Activated T-cell treated with anti-CD3 and anti-CD28 coated beads for 24 hours (primary cell): ENCODE measurements at places on chromosomes 7 and 10.

DNA sequence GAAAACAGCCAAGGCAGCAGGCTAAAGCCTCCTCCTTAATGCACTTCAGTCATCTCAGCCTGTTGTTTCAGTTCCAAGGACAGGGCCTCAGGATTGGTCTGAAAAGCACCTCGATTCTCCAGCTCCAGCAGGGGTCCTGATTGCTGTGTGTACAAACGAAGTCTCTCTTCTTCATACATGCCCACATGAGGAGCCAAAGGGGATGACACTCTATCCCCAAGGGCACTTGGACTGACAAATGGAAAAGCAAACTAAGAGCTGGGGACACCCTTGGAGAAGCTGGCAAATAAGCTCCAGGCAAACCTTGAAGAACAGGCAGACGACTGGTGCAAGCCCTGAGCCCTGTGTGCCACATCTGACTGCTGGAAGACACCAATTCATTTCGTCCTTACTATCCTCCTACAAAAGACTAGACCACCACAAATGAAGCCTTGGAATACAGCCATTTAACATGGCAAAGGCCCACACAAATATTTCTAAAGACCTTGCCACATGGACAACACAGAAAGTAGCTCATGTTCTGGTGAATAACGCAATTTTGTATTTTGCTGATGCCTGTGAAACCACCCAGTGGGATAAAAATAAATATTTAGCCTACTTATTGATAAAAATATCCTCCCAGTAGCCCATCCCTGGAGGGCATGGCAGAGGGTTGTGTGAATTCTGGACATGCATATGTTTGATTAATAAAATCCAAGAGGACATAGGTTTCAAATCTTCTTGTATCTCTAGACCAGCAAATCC is 61.9 kb downstream of the PARD3 start:
- DNase-seq = no peak

- peak; percentile 58 for DNase-seq
These were observed 2.1 kb downstream of the PCOLCE start for GRCh38 chr7:100604028-100604975.

- DNase-seq = no peak
These were observed 102.0 kb downstream of the GRK5 start for GRCh38 chr10:119309423-119309770.

DNA sequence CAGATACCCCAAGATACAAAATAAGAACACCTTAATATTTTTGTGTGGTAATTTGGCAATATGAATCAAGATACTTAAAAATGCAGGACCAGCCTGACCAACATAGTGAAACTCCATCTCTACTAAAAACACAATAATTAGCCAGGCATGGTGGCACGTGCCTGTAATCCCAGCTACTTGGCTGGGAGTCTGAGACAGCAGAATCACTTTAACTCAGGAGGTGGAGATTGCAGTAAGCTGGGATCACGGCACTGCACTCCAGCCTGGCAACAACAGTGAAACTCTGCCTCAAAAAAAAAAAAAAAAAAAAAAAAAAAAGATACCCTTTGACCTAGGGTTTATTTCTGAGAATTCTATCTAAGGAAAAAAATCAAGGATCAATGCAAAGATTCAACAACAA is 450.7 kb downstream of the SORCS1 start:
- DNase-seq = no peak

DNA sequence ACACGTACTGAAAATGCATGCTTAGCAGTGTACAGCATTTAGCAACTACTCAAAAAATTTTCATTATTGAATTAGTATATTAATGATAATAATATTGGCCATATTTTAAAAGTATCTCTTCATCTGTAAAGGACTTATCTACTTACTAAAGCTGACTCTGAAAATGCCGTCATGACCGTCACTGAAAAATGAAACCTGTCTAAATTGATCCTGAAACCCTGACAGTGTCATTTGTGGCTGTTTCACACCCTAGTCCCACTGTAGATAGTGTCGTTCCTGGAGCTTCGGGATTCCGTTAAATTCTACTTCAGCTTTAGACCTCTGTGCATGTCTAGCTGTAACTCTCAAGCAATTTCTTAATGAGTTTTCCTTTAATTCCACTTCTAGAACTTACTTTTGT is 35.8 kb upstream of the EZH2 start:
- DNase-seq = no peak

DNA sequence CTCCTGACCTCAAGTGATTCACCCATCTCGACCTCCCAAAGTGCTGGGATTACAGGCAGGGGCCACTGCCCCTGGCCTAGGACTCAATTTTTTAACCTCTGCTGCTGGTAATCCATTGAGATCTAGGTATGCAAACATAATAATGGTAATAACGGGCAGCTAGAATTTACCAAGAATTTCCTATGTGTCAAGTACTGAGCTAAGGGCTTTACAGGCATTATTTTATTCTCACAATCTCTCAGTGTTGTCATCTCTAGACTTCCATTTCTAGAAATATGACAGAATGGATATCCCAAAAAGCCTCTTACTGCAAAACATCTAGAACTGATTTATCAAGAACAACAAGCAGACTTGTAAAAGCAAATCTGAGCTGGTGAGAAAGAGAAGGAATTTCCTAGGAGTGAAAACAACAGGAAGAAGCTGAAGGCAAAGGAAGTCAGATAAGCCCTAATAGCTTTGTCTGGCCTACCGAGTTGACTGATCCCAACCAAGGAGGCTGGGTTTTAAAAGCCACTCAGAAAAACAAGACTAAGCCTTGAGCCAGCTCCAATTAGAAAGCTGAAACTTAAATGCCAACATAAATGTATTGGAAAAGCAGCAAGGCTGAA is 70.6 kb downstream of the CCDC71L start:
- DNase-seq = no peak

DNA sequence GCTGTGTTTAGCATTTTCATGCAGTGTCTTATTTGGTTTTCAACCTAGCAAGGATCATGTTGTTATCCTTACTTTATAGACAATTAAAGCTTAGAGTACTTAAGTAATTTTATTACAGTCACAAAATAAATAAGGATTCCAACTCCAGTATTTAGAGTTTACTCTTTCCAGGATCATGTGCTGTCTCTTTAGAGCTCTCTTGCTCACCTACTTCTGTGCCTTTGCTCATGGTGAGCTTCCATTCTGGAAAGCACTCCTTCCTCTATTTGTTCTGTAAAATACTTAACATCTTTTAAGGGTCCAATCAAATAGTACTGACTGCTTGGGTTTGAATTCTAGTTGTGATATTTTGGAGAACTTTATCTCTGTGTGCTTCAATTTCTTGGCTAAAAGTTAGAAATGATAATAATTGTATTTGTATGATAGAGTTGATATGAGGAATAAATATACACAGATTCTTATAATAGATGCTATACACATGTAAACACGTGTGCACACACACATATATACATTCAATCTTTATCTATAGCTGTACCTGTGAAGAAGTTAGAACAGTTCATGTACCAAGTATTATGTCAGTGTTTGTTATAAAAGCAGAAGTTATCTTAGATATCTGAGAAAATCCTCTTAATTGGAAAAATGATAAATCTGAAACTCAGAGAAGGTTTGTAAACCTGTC is 18.2 kb upstream of the CALCR start:
- no peak for DNase-seq

GRCh38 chr7:70775570-70776156 is 356.3 kb upstream of the GALNT17 start:
- no peak for DNase-seq

DNA sequence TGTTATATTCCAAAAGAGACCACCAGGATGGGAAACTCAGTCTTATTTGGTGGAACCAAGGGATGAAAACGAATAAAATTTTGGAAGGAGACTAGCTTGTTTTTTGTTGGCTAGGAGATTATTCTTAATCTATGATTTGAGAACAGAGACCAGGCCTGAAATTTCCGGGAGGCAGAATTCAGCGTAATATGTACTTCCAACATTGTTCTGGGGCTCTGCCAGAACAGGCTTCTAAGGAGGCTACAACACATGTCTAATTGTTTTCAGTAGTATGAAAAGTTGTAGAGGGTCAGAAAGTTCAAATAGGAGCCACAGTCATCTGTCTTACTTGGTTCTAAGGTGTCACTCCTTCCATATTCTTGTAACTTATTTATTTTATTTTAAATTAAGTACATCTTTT is 1.7 kb downstream of the DDX21 start:
- no peak for DNase-seq

GRCh38 chr10:77192402-77192801 is 445.2 kb downstream of the KCNMA1 start:
- no peak for DNase-seq
